ENCODE measurements at places on chromosomes 7 and 10.

GRCh38 chr10:59072038-59072437, 104.4 kb upstream of the PHYHIPL start:
- DNase-seq = no peak

DNA sequence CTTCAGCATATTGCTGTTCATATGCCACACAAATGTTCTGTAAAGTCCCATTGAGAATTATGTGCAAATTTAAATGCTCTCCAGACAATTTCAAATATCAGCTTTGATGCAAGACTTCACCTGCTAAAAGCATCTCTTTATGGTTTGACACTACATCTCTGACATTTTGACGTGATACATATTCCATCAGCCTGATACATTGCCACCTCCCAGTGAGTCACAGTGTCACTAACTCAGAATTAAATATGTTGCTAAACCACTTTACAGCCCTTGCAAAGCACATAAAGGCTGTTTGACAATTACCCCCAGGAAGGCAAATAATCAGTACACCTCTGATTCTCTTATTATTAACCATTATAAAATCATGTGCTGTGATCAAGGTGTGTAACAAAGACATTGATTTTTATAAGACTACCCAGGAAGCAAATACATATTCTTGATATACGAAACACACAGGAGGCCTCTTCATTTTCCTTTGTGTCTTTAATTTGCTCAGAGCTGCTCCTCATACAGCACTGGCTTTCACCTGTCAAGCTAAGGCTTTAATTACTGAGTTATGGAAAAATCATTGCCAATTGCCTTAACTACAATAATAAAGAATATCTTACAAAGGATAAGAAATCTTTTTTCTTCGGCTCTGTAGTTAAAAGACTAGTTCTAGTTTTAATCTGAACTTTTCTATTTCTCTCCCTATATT, 547.5 kb upstream of the C7orf33 start:
- no peak for DNase-seq

DNA sequence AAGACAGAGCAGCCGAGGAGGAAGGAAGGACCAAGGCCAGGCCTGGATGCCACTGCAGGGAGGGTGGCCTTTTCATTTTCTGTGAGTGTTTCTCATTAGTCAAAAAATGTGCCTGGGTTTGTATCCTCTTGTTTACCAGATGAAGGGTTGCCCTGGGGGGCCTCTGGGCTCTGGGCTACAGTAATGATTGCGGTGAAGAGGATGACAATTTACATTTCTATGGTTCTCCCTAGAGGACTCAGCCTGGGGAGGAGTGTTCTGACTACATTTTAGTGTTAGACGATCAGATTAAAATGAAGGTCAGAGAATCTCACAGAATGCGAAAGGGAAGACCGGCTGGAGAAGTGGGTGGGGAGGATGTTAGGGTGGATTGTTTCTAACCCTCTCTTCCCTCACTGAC, 108.0 kb upstream of the KMT2C start:
- no peak for DNase-seq

- no peak for DNase-seq
Observed at GRCh38 chr10:125816548-125816947, 6.5 kb downstream of the UROS start.

GRCh38 chr7:139231513-139232376, 708 bp downstream of the UBN2 start:
- DNase-seq = peak; percentile 21

DNA sequence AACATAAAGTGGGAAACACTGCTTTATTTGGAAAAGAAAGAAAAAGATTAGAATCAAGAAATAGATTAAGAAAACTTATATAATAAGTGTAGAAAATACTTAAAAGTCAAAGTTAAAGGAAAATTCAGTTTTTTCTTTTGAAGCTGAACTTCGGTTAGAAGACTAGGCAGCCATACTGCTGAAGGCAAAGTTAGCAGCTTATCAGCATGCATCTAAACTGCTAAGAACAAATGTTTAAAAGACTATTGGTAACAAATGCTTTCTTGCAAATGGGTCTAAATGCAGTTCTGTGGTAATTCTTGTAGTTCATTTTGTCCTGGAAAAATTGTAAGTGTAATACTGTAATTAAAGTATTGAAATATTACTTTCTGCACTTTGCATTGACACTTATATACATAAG, 18.0 kb downstream of the MIOS start:
- no peak for DNase-seq

DNA sequence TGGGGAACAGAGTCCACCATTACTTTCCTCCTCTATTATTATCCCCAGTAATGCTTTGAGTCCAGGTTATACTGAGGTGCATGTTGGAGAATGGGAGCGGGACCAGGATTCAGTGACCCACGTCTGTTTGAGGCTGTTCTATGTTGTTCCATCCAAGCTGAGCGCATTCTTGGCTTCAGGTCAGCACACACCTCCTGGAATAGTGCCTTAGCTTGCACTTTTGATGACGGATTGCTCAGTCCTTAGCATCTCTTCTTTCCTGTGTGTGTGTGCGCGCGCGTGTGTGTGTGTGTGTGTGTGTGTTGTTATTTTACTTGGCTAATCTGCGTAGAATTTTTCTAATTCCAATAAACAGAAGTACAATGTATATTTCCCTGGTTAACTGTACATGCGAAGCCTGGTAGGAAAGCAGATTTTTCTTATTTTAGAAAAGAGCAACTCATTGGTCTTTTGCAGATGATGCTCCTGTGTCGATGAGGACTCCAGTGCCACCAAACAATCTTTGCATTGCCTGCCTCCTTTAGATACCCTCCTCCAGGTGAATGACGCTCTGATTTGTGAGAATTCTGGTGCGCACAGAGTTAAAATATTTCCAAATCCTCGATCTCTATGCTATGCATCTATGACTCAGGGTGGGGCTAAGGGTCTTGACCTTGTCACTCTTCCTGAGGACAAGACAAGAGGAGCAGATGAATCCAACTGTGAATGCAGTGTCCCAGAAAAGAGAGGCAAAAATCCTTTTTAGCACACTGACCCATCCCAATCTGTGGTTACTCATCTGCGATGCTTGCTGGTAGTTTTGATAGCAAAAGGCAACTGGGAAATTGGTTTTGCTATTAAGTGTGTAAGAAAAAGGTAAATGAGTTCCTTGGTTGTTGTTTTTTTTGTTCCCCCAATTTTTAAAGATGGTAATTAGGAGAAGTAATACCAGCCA, 13.3 kb upstream of the CELF2 start:
- DNase-seq = no peak

GRCh38 chr10:124420254-124420653, 1.5 kb upstream of the OAT start:
- no peak for DNase-seq

GRCh38 chr10:126519992-126520391, 131.7 kb upstream of the ADAM12 start:
- DNase-seq = no peak

DNA sequence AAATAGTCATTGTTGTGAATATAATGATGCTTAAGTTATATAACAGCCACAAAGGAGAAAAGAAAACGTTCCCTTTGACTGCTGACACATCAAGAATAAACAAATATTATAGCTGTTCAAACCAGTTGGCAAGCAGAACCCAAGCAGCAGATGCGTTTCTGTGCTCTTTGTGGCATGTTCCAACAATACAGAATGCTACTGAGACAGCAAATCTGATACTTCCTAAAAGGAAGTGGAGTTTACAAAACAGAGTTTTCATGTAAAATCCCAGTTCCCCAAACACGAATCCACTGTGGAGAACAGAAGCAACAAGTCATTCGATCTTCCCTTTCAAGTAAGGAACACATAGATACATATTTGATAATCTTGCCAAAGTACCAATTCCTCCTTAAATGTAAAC, 170.9 kb upstream of the ASAH2 start:
- DNase-seq = no peak

DNA sequence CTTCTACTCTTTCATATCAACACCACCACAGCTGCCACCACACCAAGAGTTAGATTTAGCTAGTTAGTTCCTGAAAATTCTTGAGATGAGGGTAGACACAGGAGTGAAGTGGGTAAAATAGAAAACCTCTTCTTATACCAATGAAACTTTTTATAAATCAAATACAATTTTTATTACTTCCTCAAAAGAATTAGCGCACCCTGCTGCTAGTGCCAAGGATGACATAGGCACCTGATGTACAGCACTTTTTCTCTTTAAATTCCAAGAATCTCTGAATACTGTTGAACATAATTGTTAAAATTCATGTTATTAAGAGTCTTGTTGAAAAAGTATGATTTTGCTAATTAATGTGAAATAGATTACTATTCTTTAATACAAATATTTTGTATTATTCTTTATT, 11.4 kb downstream of the ZWINT start:
- no peak for DNase-seq

GRCh38 chr10:52783726-52784125, 11.1 kb upstream of the MBL2 start:
- no peak for DNase-seq

DNA sequence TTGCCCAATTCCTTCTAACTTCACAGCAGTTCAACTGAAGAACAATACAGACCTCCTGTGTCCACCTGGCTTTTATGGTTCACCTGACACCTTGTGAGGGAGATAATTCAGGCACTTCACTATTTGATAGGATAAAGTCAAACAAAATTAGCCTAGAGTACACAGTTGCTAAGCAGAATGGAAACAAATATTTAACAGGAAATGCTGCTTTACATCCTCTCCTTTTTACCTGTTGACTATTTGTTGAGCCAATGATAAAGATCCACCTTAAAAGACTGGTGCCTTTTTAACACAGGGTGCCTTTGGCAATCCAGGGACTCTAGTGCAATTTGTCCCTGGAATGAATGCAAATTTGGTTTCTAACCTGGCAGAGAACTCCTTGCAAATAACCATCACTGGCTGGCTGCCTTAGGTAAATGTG, 39.8 kb downstream of the ITPRID1 start:
- DNase-seq = no peak

GRCh38 chr10:83724471-83725241, 414.7 kb upstream of the GHITM start:
- DNase-seq = no peak

GRCh38 chr7:115274-115911, 77.0 kb upstream of the FAM20C start:
- DNase-seq = no peak

DNA sequence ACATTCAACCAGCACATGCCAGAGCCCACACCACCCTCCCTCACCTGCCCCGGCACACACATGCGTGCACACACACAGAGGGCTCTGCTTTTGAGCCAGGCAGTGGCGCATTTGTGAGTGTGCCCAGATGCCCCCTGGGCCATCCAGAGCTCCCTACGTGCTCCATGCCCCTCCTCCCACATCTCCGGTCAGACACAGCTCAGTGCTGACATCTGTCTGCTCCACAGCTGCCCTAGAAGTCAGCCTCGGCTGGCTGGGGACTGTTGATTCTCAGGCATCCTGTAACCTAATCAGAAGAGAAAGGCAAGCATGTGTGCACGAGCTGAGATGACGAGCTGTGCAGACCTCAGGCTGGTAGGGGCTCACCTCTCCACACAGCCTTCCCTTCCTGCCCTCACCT, 135.1 kb downstream of the ZMIZ1 start:
- DNase-seq = no peak

DNA sequence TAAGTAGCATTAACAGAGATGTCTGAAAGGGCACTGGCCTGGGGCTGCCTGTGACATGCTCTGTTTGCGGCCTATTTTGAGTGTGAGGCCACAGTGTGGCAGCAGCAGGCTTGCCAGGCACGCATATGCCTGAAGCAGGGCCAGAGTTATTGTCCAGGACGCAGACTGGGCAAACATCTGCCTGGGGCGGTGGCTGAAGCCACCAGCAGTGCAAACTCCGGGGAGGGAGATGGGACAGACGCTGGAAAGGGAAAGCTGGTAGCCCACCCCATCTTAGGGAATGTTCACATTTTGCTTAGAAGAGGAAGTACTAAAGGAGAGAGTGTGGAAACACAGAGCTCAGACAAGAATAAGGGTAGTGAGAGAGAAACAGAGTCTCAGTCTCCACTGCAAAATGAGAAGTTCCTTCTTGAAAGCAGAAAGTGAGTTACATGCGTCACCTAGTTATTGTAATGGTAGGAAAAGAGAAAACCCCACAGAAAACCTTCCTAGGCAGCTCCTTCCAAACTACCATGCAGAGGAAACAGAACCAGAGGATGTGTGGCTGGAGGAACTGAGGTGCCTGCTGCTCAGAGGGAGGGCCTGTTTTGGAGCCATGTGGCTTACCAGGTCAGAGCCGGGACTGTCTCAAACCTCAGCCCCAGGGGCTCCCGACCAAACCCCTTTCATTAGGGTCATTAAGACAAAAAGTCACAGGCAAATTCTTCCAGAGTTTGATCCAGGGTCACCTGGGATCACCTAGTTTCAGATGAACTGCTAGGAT, 14.5 kb downstream of the AKR1B1 start:
- no peak for DNase-seq

- DNase-seq = peak; percentile 36
Observed at GRCh38 chr7:21944616-21945453, 864 bp downstream of the CDCA7L start.

GRCh38 chr10:5354068-5354467, 10.7 kb upstream of the UCN3 start:
- DNase-seq = no peak

DNA sequence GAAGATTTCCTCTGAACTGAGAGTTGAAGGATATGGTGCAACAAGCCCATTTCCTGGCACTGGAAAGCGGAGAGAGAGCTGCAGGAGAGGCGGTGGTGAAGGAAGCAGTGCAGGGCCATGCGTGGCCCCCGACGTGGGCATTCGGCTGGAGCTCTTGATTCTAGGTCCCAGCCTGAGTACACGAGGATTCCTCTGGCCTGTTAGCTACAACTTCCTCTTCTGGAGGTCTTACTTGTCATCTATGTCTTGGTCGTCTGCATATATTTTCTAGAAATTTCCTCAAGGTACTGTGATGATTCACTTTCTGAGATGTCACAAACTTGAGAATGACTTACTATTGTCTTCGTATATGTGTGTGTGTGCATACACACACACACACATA, 59.2 kb upstream of the JAZF1 start:
- no peak for DNase-seq

DNA sequence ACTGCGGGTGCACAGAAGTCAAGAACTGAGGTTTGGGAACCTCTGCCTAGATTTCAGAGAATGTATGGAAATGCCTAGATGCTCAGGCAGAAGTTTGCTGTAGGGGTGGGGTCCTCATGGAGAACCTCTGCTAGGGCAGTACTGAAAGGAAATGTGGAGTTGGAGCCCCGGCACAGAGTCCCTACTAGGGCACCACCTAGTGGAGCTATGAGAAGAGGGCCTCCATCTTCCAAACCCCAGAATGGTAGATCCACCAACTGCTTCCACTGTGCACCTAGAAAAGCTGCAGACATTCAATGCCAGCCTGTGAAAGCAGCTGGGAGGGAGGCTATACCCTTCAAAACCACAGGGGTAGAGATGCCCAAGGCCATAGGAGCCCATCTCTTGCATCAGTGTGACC, 1336.0 kb upstream of the CELF2 start:
- no peak for DNase-seq

GRCh38 chr7:134470864-134471263, 12.0 kb upstream of the AKR1B1 start:
- no peak for DNase-seq

GRCh38 chr10:18230794-18231193, 90.6 kb downstream of the CACNB2 start:
- no peak for DNase-seq

GRCh38 chr7:86768967-86769760, 125.5 kb downstream of the GRM3 start:
- no peak for DNase-seq

- DNase-seq = no peak
Observed at GRCh38 chr7:135645296-135645904, 16.9 kb upstream of the STMP1 start.

- no peak for DNase-seq
Observed at GRCh38 chr7:98802088-98802780, 67.6 kb downstream of the TMEM130 start.

GRCh38 chr7:143850682-143851081, 51.3 kb downstream of the TCAF1 start:
- no peak for DNase-seq

Data from activated CD8-positive, alpha-beta memory T cell treated with anti-CD3 and anti-CD28 coated beads, Interleukin-2, amount 50 U/mL, for 4 hours (primary cell).